ENCODE measurements at places on chromosomes 1 and 21.

GRCh38 chr1:109959974-109960744, 24.4 kb upstream of the AHCYL1 start:
- DNase-seq = peak; percentile 92

DNA sequence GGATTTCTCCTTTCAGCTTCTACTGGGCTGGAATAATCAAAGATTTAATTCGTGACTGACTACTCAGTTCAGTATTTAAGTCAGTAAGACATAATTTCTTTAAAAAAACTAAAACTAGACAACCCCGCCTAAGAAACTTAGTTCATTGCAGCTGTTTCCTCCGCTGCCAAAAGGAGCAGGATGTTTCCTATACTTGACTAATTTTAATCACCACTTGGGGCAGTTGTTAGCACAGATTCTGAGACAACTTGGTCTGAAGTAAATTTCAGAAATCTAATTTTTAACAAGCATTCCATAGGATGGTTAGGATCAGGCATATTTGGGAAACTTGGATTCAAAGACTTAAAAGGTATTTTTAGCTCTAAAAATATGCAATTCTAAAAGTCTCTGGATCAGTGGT, 34.0 kb downstream of the EPRS1 start:
- DNase-seq = peak; percentile 13

GRCh38 chr1:53589043-53589887, 130.1 kb downstream of the DMRTB1 start:
- DNase-seq = no peak

GRCh38 chr1:116107371-116107770, 3.8 kb upstream of the MAB21L3 start:
- DNase-seq = no peak

DNA sequence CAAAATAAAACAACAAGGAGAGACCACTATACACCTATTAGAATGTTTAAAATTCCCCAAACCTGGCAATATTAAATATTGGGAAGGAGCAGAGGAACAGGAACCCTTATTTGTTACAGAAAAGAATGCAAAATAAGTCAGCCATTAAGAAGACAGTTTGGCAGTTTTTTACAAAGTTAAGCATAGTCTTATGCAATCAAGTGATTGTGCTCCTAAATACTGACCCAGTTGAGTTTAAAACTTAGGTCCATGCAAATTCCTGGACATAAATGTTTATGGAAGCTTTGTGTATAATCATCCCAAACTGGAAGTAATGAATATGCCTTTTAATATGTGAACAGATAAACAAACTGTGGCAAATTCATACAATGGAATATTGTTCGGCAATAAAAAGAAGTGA, 72.9 kb upstream of the RGS4 start:
- DNase-seq = no peak

DNA sequence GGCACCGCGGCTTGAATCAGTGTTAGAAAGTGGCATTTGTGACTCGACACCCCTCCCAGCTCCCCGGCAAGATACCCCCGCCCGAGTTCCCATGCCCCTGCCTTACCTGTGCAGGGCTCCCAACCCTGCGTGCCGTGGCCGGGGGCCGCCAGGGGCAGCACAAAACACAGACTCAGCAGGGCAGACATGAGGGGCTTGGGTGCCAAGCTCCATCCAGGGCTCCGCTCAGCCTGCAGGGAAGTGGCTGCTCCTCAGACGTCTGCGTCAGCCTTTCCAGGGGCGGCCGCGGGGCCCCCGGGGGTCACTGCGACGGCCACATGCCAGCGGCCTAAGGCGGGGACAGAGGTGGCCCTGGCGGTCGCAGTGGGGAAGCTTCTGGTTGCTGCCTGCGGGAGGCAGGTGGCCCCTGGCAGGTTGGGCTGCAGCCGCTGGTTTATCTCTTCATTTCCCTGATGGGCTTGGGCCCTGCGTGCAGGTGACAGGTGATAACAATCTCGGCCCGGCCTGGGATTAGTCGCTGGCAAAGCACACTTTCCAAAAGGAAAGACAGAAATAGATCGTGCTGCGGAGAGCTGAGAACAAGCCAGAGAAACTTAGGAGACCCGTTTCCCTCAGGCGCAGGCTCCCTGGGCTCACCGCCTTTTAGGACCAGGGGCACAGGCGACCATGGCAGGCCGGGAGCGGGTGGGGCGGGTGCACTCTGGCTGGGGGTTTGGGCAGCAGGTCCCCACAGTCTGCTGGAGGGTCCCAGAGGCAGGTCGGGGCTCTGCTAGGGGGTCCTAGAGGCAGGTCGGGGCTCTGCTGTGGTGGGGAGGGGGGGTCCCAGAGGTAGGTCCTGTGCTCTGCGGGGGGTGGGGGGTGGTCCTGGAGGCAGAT, at the start of gene TSPEAR:
Gene TSPEAR (minus strand): TSS at position 246 of the 876 bp plus-strand sequence. CDS start 58 bp downstream, at position 188.
- no peak for DNase-seq

GRCh38 chr1:194028002-194028401, 841.6 kb upstream of the B3GALT2 start:
- no peak for DNase-seq

DNA sequence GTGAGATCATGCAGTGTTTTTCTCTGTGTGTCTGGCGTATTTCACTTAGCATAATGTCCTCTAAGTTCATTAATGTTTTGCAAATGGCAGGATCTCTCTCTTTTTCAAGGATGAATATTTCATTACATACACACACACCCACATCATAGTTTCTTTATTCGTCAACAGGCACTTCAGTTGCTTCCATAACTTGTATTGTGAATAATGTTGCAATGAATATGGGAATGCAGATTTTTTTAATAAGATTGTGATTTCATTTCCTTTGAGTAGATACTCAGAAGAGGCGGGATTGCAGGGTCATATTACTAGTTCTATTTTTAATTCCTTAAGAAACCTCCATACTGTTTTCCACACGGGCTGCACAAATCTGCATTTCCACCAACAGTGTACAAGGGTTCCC, 134.0 kb downstream of the CLEC20A start:
- DNase-seq = peak; percentile 77

DNA sequence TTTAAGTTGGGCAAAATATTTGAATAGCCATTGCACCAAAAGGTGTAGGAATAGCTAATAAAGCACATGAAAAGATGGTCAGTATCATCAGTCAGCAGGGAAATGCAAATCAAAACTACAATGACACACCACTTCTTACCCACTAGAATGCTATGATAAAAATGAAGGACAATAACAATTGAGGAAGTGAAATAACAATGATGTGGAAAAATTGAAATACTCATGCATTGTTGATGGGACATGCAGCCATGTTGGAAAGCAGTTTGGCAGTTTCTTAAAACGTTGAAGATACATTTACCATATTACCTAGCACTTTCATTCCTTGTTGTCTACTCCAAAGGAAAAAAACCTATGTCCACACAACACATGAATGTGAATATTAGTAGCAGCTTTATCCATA, 28.4 kb downstream of the HSD3B1 start:
- DNase-seq = peak; percentile 8

All from fibroblast of skin of back (primary cell).